ENCODE measurements at places on chromosomes 4 and X.

GRCh38 chrX:71541210-71542022 is 8.5 kb downstream of the OGT start:
- DNase-seq = no peak

GRCh38 chr4:56746639-56747038 is 65.5 kb upstream of the HOPX start:
- no peak for DNase-seq

DNA sequence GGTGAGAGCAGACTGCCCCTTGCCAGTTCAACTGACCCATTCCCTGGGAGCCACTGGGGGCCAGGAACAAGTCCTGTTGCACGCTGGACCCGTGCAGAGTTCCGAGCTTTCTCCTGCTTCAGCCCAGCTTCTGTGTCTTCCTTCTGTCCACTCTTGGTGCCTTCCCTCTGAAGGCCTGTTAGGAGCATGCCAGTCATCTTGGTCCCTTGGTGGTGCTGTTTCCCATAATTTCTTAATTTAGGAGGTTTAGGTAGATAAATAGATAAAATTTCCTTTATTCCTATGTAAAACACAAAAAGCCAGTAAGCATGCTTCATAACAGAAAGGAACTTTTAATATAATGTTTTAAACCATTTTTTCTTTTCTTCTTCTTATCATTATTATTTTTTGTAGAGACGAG is 672.7 kb downstream of the CCSER1 start:
- DNase-seq = no peak

- no peak for DNase-seq
Measured at GRCh38 chr4:82810176-82810575, 11.6 kb upstream of the SCD5 start.

GRCh38 chrX:151815398-151815797 is 80.9 kb downstream of the CNGA2 start:
- DNase-seq = no peak

- no peak for DNase-seq
Measured at GRCh38 chr4:175811228-175811627, 836 bp downstream of the GPM6A start.

GRCh38 chr4:100833906-100834305 is 316.1 kb upstream of the EMCN start:
- no peak for DNase-seq

GRCh38 chr4:20194123-20195013 is 57.3 kb upstream of the SLIT2 start:
- DNase-seq = no peak

- no peak for DNase-seq
Measured at GRCh38 chr4:77044461-77045150, 31.2 kb downstream of the CCNI start.

DNA sequence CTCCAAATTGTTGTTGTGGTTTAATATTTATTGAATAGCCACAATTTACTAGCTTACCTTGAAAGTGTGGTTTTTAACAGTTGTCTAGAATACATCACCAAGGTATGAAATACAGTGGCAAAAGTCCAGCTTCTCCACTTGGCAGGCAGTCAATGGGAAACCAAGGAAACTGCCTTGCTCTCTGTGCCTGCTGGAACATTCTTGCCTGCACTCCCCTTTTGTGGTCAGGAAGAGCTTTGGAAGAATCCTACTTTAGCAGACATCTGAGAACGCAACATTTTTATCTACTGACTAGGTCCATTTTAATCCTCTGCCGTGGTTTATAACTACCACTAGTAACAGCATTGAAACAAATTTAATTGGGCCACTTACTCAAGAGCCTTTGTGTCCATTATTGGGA is 64.5 kb downstream of the TENM3 start:
- no peak for DNase-seq

- DNase-seq = no peak
Measured at GRCh38 chrX:110671068-110671803, 124.4 kb downstream of the CHRDL1 start.

DNA sequence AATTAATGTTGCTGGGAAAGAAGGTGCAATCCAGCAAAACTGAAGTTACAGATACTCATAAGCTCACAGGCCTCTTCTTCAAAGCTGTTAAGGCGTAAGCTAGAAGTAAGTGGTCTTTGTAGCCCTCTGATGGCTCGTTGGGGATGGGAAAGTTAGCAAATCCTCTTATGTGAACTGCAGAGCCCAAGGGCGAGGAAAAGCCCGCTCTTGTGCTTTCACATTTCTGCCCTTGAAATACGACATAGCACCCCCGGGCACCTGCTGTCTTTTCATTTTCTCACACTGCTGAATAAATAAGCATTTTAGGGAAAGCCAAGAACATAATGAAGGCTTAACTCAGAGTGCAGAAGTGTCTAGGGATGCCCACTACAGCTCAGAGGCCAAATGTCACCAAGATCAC is 73.1 kb upstream of the SORBS2 start:
- DNase-seq = no peak

DNA sequence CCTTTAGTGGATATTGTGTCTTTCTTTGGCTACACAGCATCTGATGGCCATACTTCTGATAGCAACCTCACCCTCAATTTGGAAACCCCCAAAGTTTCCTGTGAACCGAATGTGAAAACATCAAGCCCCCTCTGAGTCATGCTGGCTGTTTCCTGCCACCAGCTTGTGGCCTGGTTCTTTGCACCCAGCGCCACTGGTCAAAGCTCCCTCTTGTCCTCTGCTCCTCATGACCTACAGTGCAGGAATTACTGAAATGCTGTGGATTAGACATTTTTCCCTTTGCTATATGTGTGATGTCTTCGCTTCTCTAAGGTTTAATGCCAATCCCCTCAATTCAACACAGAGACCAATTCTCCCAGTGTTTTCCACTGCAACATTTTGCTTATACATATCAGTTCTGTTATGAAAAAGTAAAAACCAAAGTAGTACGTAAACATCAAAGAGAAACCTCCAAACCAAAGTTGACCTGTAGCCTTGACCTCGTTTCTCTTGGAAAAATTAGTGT is 224.0 kb upstream of the TENM3 start:
- no peak for DNase-seq

DNA sequence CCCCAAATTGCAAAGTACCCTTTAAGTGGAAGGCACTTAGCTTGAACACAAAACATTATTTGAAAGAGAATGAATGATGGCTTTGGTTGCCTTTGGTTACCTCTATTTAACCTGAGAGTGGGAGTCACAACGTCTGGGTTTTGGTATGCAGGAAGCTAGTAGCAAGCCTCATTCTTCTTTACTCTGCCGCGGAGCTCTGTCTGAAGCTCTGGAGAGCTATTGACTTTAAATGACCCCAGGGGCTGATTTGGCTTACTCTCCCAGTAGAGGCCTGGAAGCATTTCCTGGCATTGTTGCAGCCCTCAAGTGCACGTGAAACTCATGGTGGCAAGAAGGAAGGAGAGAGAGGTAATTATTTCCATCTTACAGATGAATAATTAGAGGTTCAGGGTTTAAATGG is 81.8 kb upstream of the MAGEA4 start:
- no peak for DNase-seq

GRCh38 chrX:23822841-23823240 is 39.9 kb downstream of the SAT1 start:
- DNase-seq = no peak

DNA sequence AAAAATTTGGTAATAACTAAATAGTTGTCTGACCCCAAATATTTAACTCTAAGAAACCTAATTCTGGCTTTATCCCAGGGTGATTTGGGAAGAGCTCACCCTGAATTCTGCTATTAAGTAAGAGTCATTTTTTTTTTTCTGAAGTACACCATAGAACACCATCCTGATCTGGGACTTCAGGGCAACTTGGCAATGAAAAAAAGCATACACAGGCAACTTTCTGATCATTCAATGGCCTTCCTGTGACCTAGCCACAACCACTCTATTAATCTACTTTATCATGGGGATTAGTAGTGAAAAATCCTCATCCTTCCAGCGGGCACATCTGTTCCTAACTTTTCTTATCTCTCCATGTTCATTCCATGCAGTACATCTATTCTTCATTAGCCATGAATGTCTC is 333.2 kb upstream of the MAD2L1 start:
- DNase-seq = no peak

DNA sequence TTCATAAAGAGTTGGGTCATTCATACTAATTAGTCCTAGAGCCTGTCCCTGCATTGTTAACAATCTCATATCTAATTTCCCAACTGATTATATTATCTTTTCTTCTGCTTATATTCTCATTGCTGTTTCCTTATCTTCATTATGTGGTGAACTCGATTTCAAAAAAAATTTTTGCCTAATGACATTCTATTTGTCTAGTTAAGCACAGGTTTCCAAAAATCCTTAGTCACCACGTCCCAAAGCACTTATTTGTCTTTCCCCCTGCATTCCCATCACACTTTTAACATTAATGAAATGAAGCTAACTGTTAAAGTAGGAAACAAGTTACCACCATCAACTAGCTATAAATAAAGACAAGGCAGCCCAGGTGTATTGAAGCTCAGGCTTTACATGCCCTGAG is 131.1 kb downstream of the IQCM start:
- no peak for DNase-seq

DNA sequence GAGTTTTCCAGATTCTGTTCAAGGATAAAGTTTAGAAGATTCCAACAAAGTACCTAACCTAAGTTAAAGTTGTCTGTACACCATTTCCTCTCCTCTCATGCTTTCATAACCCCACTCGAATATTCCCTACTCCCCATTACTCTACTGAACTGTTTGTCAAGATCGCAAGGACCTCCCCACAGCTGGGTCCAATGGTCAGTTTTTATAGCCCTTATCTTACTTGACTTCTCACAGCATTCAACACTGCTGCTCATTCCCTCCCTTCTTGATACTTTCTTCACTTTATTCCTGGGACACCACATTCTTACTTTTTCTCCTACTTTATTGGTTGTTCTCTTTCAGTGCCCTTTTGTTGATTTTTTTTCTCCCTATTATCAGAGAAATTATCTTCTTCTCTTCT is 30.9 kb downstream of the QDPR start:
- DNase-seq = no peak

DNA sequence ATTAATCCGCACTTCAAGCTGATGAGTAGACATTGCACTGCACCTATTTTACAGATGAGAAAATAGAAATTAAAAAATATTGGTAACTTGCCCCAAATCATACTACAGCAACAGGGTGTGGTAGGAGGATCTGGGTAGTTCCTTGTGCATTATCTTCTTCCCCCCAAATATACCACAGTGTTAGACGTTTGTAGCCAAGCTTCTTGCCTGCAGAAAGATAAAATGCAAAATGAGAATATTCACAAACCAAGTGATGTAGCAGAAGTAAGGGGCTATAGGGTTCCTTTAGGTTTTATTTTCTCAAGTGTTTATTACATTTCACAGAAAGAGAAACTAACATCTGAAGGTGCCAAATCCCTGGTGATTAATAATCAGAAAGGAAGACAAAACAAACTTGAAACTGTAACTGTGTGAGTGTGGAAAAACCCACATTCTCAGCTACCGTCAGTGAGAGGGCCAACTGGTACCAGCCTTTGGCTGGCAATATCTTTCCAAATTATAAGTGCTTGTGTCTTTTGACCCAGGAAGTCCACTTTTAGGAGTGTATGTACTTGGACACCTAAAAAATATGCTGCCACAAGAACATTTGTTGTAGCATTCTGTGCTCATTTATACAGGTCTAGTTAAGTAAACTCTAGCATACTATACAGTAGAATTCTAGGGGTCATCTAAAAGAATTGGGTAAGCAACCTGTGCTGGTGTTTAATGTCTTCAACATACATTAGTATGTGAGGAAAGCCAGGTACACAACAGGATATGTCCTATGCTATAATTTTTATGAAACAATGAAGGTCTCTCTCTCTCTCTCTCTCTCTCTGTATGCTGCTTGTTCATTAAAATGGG is 6.7 kb upstream of the CD38 start:
- DNase-seq = no peak

- DNase-seq = no peak
Measured at GRCh38 chr4:94068753-94069719, 138.6 kb upstream of the SMARCAD1 start.

DNA sequence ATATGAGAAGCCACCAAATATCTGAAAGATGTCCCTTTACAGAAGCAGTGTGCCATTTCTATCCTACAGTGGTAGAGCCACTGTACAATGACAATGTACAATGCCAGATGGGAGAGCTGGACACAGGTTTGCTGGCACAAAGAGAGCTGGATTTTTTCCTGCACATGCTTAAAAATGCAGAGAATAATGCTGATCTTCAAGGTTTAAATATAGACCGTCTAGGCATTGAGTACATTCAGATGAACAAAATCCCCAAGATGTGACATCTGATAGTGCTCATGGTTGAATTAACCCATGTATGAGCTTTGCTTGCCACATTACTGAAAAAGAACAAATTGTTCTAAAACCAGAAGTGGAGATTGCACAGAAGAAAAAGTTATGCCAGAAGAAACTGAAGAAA is 11.7 kb downstream of the ADGRL3 start:
- no peak for DNase-seq

DNA sequence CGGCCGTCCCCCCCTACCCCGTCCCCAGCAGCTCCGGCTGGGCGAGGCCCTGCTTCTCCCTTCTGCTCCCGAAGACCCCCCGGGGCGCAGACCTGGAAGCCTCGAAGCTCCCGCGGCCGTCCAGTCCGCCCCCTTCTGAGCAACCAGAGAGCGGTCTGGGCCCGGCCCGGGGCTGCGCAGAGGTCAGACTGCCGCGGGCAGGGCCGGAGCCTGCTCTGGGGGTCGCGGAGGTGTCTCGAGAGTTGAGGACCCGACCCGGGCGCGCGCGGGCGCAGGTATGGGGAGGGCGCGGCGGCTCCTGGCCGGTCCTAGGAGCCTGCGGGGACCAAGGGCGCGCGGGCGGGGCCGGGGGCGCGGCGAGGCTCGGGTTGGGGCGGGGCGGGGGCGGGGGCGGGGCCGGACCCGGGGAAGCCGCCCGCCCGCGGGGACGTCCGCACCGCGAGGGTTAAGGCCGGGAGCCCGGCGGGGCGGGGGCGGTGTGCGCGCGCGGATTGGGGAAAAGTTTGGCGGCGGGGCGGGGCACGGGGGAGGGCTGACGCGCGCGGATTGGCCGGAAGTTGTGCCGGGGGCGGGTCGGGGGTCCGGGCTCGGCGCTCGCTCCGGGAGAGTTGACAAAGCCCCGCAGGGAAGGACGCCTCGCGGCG is at the start of gene FGFRL1:
Gene FGFRL1 (plus strand): TSS at position 605 of the 644 bp plus-strand sequence. CDS start 860 bp downstream, outside the sequence.
- peak; percentile 19 for DNase-seq

GRCh38 chr4:145557720-145558119 is 61.5 kb upstream of the MMAA start:
- no peak for DNase-seq

- no peak for DNase-seq
Measured at GRCh38 chr4:3302173-3302785, 9.5 kb downstream of the RGS12 start.

DNA sequence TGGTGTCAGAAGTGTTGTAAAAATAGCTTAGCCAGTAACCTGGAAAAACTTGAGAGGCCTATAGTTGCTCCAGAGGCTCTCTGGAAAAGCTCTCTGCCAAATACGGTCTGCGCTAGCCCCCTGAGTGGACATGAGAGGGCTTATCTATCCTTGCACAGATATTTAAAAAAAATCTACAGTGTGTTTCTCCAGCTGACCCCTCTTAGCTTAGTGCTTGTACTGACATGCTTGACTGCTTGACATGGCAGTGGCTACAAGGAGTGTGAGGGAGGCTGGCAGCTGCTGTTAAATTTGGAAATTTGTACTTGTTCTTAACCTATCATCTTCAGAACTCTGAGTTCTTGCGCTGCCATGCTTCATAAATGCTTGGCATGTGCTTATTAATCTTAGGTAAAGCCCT is 229.2 kb downstream of the RBMX2 start:
- no peak for DNase-seq

- DNase-seq = no peak
Measured at GRCh38 chr4:2273657-2274319, 11.9 kb upstream of the MXD4 start.

All from occipital lobe (tissue), 3 donors.